ENCODE measurements at places on chromosomes 16 and 17.

DNA sequence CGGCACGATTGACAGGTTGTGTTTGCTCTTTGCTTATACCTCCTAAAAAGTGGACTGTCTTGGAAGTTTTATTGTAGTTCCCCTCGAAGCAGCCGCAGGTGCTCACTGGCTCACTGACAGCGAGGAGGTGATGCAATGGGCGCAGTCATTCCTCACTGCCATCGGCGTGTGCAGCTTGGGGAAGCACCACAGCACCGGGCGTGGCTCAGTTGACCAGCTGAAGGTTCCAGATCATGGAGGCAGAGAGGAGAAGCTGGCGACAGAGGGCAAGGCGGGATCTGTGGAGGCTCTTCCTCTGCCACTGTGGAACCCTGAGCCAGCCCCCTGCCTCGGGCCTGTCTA lies 72.1 kb upstream of the TNRC6C start:
- DNase-seq, result peak; percentile 71

- no peak for DNase-seq
These were observed 50.0 kb upstream of the CCL1 start for GRCh38 chr17:34412965-34413441.

DNA sequence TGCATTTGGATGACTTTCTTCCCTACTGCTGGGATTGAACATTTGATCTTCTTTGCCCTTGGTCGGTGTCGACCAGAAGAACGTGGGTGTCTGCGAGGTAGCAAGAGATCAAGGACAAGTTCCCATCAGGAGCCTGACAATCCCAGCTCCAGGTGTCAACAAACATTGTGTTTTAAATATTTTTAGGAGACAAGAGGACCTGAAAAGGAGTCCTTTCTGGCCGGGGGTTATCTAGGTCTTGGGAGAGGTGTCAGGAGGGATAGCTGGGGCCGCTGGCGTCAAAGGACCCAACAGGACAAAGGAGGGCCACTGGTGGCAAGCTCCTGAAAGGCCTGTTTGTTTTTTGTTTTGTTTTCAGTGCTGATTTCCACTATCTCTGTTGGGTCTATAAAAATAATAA lies 308.4 kb upstream of the ERCC4 start:
- DNase-seq, result no peak

- peak; percentile 65 for DNase-seq
These were observed 7.3 kb upstream of the RHOT2 start for GRCh38 chr16:660459-661183.

GRCh38 chr17:65202844-65203571 lies 65.8 kb downstream of the RGS9 start:
- DNase-seq, result no peak

GRCh38 chr16:50938932-50939331 lies 197.0 kb downstream of the CYLD start:
- no peak for DNase-seq

DNA sequence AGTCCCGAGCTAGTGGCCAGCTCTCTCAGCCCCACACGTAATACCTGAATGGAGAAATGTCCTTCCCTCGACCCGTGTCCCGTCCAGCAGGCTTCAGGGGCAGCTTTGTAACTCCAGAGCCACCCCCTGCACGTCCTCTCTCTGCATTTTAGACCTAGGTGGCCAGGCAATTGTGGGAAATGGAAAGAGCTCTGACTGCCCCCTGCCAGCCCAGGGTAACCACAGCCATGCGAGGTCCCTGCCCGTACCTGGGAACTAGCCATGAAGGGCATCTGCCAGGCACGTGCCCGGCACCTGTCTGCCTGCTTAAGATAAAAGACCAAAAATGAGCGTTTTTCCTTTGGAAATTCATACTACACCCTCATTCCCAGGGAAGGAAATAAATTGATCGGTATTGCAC lies 9.2 kb downstream of the MAPK8IP3 start:
- DNase-seq, result no peak

GRCh38 chr17:10033959-10034358 lies 128.9 kb upstream of the RCVRN start:
- DNase-seq, result no peak
